ENCODE measurements at places on chromosomes 6 and 20.

- no peaks in the 10 kb centered on the region for H3K27me3 ChIP-seq
- H3K4me1 ChIP-seq: peaks cover 26% of the 10 kb centered on the region
- no peak overlapping the region for H3K27ac ChIP-seq
Observed at GRCh38 chr20:58240471-58240870, 12.0 kb upstream of the ANKRD60 start.

GRCh38 chr6:42226645-42227143, 9.0 kb upstream of the MRPS10 start:
- no peaks in the 10 kb centered on the region for H3K36me3 ChIP-seq
- H3K27me3 ChIP-seq: no peaks in the 10 kb centered on the region
- H3K27ac ChIP-seq: no peak overlapping the region
- H3K4me1 ChIP-seq: peaks cover 18% of the 10 kb centered on the region
- DNase-seq: no peak

DNA sequence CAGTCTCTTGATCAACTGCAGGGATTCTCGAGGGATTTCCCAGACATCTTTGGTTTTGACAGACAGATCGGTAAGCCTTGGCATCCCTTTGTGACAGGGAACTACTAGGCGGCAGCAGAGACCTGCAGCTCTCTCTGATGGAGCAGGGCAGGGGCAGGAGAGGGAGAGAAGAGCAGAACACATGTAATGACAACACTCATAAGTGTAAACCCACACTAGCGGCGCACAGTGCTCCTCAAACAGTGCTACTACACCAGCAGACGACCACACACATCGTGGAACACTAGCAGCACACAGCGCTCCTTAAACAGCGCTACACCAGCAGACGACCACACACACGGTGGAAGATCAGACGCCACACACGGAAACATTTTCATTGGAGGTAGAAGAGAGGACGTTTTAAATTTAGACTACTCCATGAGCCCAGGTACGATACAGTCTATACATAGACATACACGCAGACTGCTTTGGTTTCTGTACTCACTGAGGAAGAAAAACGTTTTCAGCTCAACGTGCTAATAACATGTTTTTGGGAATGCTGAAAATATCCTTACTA, 94.5 kb upstream of the TRAF3IP2 start:
- H3K4me3 ChIP-seq: peak overlapping the region; percentile 1
- no peak for DNase-seq
- H3K4me1 ChIP-seq: peaks cover 25% of the 10 kb centered on the region
- H3K27me3 ChIP-seq: no peaks in the 10 kb centered on the region

- no peak for DNase-seq
- H3K27me3 ChIP-seq: no peaks in the 10 kb centered on the region
- no peaks in the 10 kb centered on the region for H3K36me3 ChIP-seq
- no peak overlapping the region for H3K27ac ChIP-seq
- no peak overlapping the region for H3K4me3 ChIP-seq
- no peaks in the 10 kb centered on the region for H3K4me1 ChIP-seq
Observed at GRCh38 chr6:8269872-8270454, 165.4 kb downstream of the SLC35B3 start.

DNA sequence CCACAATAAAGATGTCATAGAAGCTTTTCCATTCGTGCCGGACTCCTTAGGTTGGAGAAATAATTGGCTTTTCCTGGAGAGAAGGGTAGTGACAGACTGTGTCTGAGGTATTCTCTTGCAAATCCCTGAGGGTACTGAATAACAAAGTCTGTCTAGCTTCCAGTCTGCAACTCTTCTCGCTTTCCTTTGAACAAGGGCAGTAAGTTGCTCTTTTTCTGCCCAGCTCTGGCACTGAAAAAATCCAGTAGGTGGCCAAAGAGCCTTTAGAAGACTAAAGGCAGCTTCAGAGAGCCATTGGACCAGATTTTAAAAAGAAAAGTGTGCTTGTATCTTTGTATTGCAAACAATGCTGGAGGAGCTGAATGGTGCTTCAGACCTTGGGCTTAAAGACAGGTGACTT, 20.7 kb upstream of the RREB1 start:
- H3K36me3 ChIP-seq: no peaks in the 10 kb centered on the region
- peak overlapping the region; percentile 73 for H3K4me3 ChIP-seq
- peaks cover 35% of the 10 kb centered on the region for H3K4me1 ChIP-seq
- H3K27ac ChIP-seq: peak overlapping the region; percentile 96
- DNase-seq: no peak
- H3K27me3 ChIP-seq: peaks cover 3% of the 10 kb centered on the region

DNA sequence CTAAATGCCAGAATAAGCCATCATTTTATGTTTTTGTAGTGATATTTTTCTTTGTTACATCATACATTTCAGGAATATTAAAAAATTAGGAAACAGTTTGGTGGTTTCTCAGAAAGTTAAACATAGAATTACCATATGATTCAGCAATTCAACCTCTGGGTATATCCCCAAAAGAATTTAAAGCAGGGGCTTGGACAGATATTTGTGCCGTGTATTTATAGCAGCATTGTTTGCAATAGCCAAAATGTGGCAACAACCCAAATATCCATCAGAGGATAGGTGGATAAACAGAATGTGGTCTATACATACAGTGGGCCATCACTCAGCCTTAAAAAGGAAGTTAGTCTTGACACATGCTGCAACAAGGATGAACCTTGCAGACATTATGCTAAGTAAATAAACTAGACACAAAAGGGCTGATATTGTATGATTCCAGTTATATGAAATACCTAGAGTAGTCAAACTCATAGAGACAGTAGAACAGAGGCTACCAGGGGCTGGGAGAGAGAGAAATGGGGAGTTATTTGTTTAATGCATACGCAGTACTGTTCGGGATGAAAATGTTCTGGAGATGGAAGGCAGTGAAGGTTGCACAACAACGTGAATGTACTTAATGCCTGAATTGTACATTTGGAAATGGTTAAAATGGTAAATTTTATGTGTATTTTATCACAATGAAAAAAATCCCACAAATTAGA, 18.9 kb upstream of the TRAF3IP2 start:
- no peak overlapping the region for H3K4me3 ChIP-seq
- no peak for DNase-seq
- H3K27ac ChIP-seq: no peak overlapping the region
- H3K27me3 ChIP-seq: no peaks in the 10 kb centered on the region

- H3K27ac ChIP-seq: no peak overlapping the region
- H3K4me3 ChIP-seq: no peak overlapping the region
- H3K4me1 ChIP-seq: no peaks in the 10 kb centered on the region
- DNase-seq: no peak
- no peaks in the 10 kb centered on the region for H3K27me3 ChIP-seq
Observed at GRCh38 chr6:126631363-126631762, 291.4 kb downstream of the CENPW start.

DNA sequence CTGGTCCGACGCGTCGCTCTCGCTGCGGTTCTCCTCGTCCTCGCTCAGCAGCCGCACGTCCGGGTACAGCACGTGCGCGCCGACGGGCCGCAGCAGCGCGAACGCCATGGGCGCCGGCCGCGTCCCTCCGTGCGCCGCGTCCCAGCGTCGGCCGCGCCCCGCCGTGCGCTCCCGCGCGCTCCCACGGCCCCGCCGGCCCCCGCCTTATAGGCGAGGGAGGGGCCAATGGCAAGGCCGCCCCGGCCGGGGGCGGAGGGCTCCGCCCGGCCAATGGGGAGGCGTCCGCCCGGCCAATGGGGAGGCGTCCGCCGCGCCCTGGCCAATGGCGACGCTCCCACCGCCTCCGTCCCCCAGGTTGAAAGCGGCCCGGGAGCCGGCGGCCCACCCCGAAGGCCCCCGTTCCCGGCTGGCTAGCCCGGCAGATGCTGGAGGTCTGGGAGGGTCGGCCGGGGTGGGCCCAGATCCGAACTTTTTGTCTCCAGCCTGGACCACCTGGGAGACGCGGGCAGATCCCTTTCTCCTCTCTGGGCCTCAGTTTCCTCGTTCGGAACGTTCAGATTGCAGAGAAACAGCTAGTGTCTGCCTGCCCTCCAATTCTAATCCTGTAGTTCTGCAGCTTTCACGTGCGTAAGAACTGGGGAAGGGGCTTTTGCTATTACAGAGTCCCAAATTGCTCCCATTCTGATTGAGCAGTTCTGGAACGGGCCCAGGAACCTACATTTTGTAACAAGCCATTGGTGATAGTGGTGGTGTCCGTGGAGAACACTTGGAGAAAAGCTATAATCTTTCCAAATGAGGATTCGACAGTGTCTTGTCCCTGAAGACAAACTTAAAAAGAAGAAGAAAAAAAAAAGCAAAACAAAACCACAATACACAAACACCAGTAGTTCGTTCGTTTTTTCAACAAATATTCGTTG, at the start of gene TCF15:
Gene TCF15 (minus strand): TSS at position 180 of the 917 bp plus-strand sequence. CDS start 72 bp downstream, at position 108.
- H3K27me3 ChIP-seq: peaks cover 53% of the 10 kb centered on the region
- no peak within 1 kb of the TSS for H3K27ac ChIP-seq
- DNase-seq: peak; percentile 18
- H3K4me1 ChIP-seq: peaks cover 10% of the 10 kb centered on the region
- H3K36me3 ChIP-seq: no peaks in the 10 kb centered on the region
- H3K4me3 ChIP-seq: no peak within 1 kb of the TSS

DNA sequence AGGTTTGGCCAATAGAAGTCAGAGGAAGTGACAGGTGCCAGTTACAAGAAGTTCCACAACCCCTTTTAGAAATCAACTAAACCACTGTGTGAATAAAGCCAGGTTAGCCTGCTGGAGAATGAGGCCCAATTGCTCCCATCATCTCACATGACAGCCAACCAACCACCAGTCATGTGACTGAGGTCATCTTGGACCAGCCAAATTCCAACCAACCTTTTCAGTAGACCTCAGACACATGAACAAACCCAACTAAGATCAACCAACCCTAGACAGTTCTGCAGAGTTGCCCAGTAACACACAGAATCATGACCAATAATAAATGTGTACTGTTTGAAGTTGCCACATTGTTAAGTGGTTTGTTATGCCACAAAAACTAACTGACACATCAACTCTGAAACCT, 44.6 kb upstream of the GGTLC1 start:
- H3K4me3 ChIP-seq: no peak overlapping the region
- H3K27me3 ChIP-seq: no peaks in the 10 kb centered on the region
- H3K4me1 ChIP-seq: peaks cover 27% of the 10 kb centered on the region
- H3K36me3 ChIP-seq: no peaks in the 10 kb centered on the region

DNA sequence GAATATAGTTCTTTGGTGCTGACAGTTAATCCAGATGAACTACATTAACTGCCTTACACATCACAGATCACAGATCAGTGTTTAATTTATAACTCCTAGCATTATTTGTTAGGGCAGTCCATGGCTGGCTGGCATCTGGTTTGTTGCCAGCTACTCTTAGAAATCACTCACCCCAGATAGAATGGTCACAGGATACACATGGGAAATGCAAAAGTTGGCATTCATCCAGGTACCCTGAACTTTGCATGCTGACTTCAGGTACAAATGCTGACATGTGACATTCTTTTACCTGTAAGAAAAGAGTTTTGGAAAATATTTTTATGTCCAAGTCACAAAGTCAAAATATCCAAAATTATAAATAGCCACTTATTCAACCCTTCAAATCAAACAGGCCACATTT, 20.2 kb downstream of the FBXL4 start:
- peaks cover 54% of the 10 kb centered on the region for H3K36me3 ChIP-seq
- DNase-seq: no peak

- peaks cover 14% of the 10 kb centered on the region for H3K27me3 ChIP-seq
- DNase-seq: no peak
- no peaks in the 10 kb centered on the region for H3K4me1 ChIP-seq
Observed at GRCh38 chr20:2768632-2769015, 31.8 kb downstream of the CPXM1 start.

- peaks cover 7% of the 10 kb centered on the region for H3K36me3 ChIP-seq
- H3K4me1 ChIP-seq: peaks cover 65% of the 10 kb centered on the region
- peak; percentile 67 for DNase-seq
- H3K27ac ChIP-seq: peak overlapping the region; percentile 85
- no peaks in the 10 kb centered on the region for H3K27me3 ChIP-seq
- peak overlapping the region; percentile 62 for H3K4me3 ChIP-seq
Observed at GRCh38 chr20:58306421-58307261, 2.9 kb upstream of the RAB22A start.

GRCh38 chr6:77686931-77687330, 34.1 kb downstream of the MEI4 start:
- H3K4me1 ChIP-seq: no peaks in the 10 kb centered on the region
- DNase-seq: no peak
- H3K27ac ChIP-seq: no peak overlapping the region
- H3K4me3 ChIP-seq: no peak overlapping the region
- no peaks in the 10 kb centered on the region for H3K27me3 ChIP-seq
- H3K36me3 ChIP-seq: no peaks in the 10 kb centered on the region

- no peak for DNase-seq
- H3K27ac ChIP-seq: no peak overlapping the region
- no peaks in the 10 kb centered on the region for H3K27me3 ChIP-seq
- H3K4me1 ChIP-seq: no peaks in the 10 kb centered on the region
Observed at GRCh38 chr6:56380476-56380875, 133.1 kb upstream of the COL21A1 start.

- peak overlapping the region; percentile 25 for H3K27ac ChIP-seq
- no peak overlapping the region for H3K4me3 ChIP-seq
- peaks cover 48% of the 10 kb centered on the region for H3K4me1 ChIP-seq
Observed at GRCh38 chr6:116662202-116662601, 6.4 kb downstream of the ZUP1 start.

DNA sequence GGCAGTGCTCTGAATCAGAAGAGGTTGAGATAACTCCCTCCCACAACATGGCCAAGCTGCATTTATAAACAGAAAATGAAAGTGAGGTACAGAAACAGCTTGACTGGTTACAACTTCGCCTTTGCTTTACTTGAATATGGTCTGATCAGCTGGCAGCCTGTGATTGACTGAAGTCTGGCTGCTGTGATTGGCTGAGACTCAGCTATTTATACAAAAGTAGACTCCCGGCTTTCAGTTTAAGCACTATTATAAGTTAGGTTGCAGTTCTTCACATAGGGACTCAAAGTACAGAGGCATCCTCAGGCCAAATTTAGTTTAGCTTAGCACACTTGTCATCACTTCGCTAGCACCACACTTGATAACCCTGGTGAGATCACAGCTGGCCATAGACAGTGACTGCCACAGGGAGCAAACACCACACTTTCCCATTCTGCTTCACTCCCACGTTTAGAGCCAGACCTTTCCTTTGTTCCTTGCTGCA, 362.6 kb downstream of the EPM2A start:
- no peaks in the 10 kb centered on the region for H3K27me3 ChIP-seq
- H3K36me3 ChIP-seq: no peaks in the 10 kb centered on the region
- H3K4me3 ChIP-seq: no peak overlapping the region

DNA sequence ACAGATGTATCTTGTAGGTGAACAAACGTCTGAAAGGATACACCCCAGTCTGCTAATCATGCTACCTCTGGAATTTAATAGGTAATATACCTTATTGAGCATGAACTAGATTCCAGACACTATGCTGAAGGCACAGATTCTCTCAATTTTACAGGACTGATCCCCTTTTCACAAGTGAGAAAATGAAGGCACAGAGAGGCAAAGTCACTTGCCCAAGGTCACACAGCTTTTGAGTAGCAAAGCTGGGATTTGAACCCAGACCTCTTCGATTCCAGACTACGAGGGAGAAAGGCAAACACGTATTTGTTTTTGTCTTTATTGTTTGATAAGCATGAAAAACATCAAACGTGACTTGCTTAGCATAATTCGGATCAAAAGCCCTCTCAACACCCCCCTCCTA, 34.4 kb upstream of the PMEPA1 start:
- no peaks in the 10 kb centered on the region for H3K36me3 ChIP-seq
- no peak overlapping the region for H3K27ac ChIP-seq
- peaks cover 11% of the 10 kb centered on the region for H3K4me1 ChIP-seq
- H3K27me3 ChIP-seq: peaks cover 22% of the 10 kb centered on the region
- no peak overlapping the region for H3K4me3 ChIP-seq

- no peak overlapping the region for H3K27ac ChIP-seq
- H3K4me1 ChIP-seq: no peaks in the 10 kb centered on the region
- no peak for DNase-seq
- no peaks in the 10 kb centered on the region for H3K27me3 ChIP-seq
Observed at GRCh38 chr6:89204096-89204495, 13.1 kb downstream of the GABRR1 start.

GRCh38 chr20:54494303-54495006, 19.1 kb downstream of the DOK5 start:
- no peak for DNase-seq
- no peaks in the 10 kb centered on the region for H3K4me1 ChIP-seq
- peaks cover 12% of the 10 kb centered on the region for H3K27me3 ChIP-seq
- H3K27ac ChIP-seq: no peak overlapping the region
- H3K36me3 ChIP-seq: no peaks in the 10 kb centered on the region

Measured in activated naive CD8-positive, alpha-beta T cell treated with anti-CD3 and anti-CD28 coated beads, Interleukin-2, amount 50 U/mL, for 24 hours (primary cell).